ENCODE measurements at places on chromosomes 2 and 18.

GRCh38 chr2:181178823-181179412 lies 198.5 kb downstream of the UBE2E3 start:
- DNase-seq, result peak; percentile 42

GRCh38 chr2:140376686-140377085 lies 1596.5 kb upstream of the NXPH2 start:
- no peak for DNase-seq

- no peak for DNase-seq
Measured at GRCh38 chr2:212237350-212238095, 301.1 kb downstream of the ERBB4 start.

DNA sequence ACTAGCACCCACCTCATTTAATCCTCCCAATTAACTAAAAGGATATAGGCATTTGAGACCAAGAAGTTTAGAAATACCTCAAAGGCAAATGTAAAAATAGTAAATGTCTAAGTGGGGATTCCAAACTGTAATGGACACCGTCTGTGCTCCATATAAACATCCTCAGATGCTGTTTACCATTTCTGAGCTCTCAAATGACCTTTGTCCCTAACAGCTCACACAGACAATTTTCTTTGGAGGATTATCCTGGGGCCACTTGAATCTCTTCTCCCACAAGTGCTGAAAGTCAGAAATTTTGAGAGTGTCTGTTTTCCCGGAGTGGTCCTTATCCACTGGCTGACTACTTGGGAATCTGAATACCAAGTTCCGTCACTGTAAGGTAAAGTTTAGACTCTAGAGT lies 1418.9 kb downstream of the LRP1B start:
- DNase-seq, result no peak

GRCh38 chr18:46067438-46068007 lies 4.5 kb downstream of the PSTPIP2 start:
- no peak for DNase-seq

DNA sequence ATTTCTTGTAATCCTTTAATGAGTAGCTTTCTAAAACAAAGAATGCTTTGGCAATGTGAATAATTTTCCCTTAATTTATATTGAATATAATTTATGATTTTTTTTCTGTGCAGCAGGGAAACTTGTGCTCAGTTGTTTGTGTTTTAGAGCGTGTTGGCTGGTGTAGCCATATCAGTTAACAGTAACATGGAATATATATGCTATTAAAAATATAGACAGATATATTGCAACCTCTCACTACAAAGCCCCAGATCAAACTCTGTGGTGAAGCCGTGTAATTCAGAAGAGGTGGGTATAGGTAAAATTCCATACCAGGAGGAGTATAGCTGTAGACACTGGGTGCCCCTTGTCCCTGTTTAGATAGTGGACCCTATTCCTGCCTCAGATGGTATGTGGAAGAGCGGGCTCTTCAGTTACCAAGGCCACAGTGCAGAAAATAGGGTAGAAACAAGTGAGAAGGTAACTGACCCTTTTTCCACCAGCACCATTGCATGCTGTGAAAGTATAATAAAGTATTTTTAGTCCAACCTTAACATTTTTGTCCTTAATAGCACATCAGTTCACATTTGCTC lies 18.1 kb upstream of the RASGRP3 start:
- DNase-seq, result no peak

DNA sequence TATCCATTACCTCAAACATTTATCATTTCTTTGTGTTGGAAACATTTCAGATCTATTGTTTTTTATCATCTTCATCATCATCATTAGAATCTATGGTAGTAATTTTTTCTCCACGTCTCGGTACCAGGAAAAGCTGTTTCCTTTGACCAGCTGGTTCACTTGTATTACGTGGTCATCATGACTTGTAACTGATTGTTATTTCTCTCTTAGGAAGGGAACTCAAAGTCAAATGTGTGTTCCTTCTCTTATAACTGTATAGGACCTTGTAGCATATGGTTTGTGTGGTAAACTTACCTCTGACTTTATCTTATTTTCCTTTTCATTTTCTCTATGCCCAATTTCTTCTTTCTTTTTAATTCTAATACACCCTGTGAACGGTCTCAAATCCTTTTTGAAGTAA lies 16.5 kb downstream of the NCOA1 start:
- DNase-seq, result no peak

DNA sequence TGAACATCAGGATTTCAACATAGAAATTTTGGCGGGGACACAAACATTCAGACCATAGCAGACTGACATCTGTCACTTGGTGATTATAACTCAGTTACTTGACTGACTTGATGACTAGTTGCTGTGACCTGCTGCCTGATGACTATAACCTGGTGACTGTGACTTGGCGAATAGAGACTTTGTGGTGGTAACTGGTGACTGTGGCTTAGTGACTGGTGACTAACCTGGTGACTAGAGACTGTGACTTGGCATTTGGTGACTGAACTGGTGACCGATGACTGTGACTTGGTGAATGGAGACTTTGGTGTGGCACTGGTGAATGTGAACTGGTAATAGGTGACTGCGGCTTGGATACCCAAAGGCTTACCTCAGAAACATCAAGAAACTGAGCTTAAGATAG lies 563.1 kb upstream of the FAM98A start:
- DNase-seq, result no peak

- DNase-seq, result no peak
Measured at GRCh38 chr2:72762276-72762675, 63.6 kb downstream of the EXOC6B start.

- DNase-seq, result no peak
Measured at GRCh38 chr2:22481486-22482259, 903.3 kb upstream of the KLHL29 start.

GRCh38 chr2:45141883-45142866 lies 132.9 kb upstream of the SIX2 start:
- no peak for DNase-seq

DNA sequence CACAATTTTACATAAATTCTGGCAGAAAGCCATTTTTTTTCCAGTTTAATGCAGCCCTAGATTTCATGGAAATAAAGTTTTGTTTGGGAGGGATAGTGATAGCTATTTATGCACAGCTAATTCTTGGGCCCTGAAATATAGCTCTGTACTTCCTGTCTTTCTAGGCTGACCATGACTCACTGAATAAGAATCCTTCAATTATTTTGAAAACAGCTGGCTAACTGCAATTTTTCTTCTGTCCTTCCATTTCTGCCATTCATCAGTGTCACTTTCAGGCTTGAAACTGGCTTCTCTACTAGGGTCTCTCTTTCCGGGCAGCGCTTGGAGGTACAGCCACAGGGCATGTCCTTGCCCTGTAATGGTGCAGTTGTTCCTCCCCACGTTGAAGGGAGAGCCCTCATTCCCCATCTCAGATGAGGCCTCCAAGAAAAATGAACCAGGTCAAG lies 97.1 kb upstream of the TMEM178A start:
- DNase-seq, result no peak

- no peak for DNase-seq
Measured at GRCh38 chr2:20052861-20053281, 1.4 kb upstream of the LAPTM4A start.

- no peak for DNase-seq
Measured at GRCh38 chr2:241109210-241110088, 7.4 kb upstream of the MTERF4 start.

GRCh38 chr2:47782671-47783485 lies at the start of gene MSH6:
Gene MSH6, plus strand, starts transcription at chr2:47783145. Its CDS starts 89 bp downstream, at chr2:47783234.
- DNase-seq, result peak; percentile 91

DNA sequence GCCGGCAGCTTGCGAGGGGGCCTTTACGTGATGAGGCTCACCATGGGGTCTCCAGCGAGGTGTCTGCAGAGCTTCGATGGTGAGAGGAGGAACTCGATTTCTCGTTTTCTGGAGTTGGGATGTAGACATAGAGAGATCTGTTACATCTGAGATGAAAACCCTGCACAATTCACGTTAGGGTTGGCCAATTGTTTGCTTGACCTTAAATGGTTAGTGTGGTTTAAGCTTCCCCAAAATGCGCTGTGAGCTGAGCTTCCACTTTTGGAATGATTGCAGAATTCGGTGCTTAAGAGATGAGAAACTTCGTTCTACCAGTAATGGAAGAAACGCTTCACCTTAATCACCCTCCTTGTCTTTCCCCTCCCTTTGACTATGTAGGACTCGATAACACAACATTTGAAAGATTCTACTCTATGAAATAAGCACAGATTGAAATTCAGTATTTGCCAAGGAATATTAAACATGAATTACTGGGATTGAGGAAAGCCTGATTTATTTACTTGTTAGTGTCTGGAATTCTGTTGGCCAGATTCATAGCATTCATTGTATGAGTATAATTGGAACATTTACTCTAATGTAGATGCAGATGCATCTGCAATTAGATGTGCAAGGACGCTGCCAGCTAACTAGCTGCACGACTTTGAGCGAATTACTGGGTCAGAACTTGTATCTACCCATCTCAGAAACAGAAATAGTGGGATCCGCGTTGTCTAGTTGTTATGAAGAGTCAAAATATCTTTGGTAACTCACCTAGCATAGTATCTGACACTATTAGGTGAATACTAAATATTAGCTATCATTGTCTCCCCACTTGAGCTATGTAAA lies 1.6 kb upstream of the KLF7 start:
- no peak for DNase-seq

DNA sequence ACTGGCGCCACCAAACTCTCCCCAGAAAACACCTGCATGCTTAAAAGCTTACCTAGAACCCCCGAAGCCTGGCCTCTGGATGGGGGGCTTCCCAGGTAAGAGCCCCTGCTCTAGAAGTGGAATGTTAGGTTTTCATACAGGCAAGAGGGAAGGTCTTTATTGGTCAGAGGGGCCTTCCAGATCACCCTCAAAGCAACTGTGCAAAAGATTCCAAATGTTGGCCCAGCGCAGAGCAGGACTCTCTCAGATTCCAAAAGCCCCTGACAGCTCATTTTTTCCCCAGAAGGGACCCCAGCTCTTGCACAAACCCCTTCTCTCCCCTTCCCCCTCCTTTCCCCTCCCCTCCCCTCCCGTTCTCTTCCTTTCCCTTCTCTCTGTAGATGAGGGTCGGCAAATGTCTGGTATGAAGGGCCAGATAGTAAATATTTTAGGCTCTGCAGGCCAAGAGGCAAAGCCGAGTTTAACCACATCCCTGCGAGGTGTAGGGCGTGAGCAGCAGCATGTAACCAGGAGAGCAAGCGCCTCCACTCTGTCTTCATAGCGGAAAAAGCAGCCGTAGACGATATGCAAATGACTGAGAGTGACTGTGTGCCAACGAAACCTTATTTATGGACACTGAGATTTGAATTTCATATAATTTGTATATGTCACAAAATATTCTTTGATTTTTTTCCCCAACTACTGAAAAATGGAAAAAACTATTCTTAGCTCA lies 116.9 kb downstream of the SMAD7 start:
- DNase-seq, result peak; percentile 72

- no peak for DNase-seq
Measured at GRCh38 chr2:189129971-189130370, 49.6 kb downstream of the COL5A2 start.

DNA sequence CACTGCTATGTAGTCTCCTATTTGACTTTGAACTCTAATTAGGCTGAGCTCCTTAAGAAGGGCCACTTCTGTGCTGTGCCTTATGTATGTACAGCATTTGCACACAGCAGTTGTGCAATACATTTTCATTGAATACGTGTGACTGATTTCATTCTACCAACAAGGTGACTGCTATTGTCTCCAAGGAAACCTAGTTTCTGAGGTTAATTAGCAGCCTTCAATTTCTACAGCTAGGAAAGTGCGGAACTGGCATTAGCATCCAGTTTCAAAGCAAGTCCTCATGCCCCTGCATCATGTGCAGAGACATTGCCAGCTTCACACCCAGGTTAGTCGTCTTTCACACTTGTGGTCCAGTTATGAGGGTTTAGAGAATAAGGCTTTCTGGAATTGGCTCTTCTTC lies 58.6 kb downstream of the NCK2 start:
- DNase-seq, result no peak

GRCh38 chr18:40346146-40346545 lies 1608.9 kb upstream of the PIK3C3 start:
- no peak for DNase-seq

DNA sequence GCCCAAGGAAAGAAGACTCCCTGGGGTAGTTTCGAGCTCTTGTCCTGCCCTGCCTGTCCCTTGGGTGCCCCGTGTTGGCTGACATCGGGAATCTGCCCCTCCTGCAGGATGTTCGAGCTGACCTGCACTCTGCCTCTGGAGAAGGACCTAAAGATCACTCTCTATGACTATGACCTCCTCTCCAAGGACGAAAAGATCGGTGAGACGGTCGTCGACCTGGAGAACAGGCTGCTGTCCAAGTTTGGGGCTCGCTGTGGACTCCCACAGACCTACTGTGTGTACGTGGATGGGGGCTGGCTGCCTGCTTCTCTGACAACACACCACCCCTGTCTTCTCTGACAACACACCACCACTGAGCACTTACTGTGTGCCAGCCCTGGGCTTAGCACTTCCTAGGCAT lies 210.8 kb downstream of the DYSF start:
- DNase-seq, result no peak

DNA sequence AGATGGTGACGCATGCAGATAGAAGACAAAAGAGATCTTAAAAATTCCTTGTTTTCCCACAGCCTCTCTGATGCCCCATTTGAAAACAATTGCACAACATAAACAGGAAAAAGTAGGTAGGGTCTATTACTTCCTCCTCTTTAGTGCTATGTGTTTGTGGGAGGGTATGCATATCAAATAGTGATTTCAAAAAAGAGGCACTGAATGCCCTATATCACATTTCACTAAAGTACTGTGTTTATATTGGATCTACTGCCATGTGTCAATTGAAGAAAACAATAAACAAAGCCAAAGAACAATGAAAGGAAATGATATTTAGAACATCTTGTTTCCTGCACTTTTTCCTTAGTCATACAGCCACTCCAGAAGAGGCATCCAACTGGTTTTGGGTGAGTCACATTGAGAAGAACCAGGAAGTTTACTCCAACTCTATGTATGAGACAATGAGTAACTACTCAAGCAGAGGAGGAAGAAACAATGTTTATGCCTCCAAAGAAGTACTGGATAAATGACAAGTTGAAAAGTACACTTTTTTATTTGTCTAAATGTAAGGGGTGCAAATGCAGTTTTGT lies 583.6 kb downstream of the FBXO15 start:
- DNase-seq, result no peak

GRCh38 chr2:207487650-207488311 lies 42.0 kb upstream of the CREB1 start:
- DNase-seq, result no peak

DNA sequence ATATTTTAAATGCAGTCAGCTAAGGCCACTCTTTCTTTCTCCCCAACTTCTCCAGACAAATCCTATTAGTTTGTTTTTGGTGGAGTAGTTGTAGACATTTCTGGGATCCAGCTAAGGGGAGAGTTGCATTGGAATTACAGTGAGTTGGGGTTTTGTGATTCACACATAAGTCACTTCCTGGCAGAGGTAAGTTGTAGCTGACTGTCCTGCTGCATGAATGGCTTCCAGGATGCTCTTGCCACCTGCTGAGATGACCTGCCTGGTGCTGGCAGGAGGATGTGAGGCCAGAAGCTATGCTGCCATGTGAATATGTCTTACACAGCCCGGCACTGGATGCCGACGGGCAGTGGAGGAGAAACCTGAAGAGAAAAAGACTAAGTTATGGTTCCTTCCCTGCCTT lies 243.7 kb downstream of the TDRD15 start:
- no peak for DNase-seq

Data from CD4-positive, alpha-beta T cell treated with Interleukin-1 beta for 1 hour (primary cell).